ENCODE measurements at places on chromosomes 6 and 20.

- no peak overlapping the region for H3K4me3 ChIP-seq
- H3K27me3 ChIP-seq, result no peaks in the 10 kb centered on the region
- H3K4me1 ChIP-seq, result peaks cover 2% of the 10 kb centered on the region
- no peak for DNase-seq
- no peak overlapping the region for H3K27ac ChIP-seq
Observed at GRCh38 chr20:17872959-17873358, 95.6 kb downstream of the SNX5 start.

DNA sequence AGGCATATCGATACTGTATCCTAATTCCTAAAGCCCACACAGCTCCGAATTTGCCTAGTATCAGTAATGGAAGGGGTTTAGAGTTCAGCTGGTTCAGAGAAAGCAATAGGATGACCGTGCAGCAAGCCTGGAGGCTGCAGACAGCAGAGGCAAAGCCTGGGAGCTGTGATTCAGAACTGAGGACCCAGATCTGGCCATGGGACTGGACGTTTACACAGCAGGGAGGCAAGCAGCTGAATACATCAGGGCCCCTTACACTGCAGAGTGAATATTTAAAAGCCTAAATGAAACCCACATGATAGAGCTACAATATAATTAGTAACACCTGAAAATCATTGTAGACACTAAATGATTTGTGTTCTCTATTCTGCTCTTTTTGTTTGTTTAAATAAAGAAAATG is 38.0 kb downstream of the ELOVL2 start:
- H3K36me3 ChIP-seq, result no peaks in the 10 kb centered on the region
- H3K27me3 ChIP-seq, result no peaks in the 10 kb centered on the region
- no peaks in the 10 kb centered on the region for H3K4me1 ChIP-seq
- no peak for DNase-seq

GRCh38 chr6:89284081-89284480 is 31.0 kb downstream of the GABRR2 start:
- H3K27me3 ChIP-seq, result no peaks in the 10 kb centered on the region
- no peaks in the 10 kb centered on the region for H3K36me3 ChIP-seq
- H3K4me1 ChIP-seq, result peaks cover 8% of the 10 kb centered on the region
- H3K27ac ChIP-seq, result no peak overlapping the region
- DNase-seq, result no peak

DNA sequence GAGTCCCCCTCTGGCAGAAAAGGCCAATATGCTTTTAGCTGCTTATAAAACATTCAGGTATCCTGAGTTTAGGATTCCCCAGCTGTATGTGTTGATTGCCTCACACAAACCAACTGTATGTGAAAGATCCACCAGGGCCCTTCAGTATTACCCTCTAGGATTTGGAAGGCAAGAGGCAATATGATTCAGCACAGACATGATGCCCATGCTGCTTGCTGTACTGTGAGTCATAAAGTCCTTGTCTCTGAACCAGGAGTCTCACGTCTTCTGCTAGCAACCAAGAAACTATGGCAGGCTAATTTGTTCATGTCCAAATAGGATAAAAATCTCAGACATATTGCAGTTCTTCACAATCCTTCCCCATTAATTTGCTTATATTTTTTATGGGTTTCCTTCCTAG is 789.2 kb upstream of the SLC35B3 start:
- no peaks in the 10 kb centered on the region for H3K36me3 ChIP-seq
- no peaks in the 10 kb centered on the region for H3K27me3 ChIP-seq
- no peak overlapping the region for H3K27ac ChIP-seq
- no peak for DNase-seq

GRCh38 chr6:4274382-4275082 is 139.2 kb upstream of the ECI2 start:
- no peaks in the 10 kb centered on the region for H3K27me3 ChIP-seq
- DNase-seq, result no peak
- peaks cover 2% of the 10 kb centered on the region for H3K4me1 ChIP-seq
- no peak overlapping the region for H3K27ac ChIP-seq

DNA sequence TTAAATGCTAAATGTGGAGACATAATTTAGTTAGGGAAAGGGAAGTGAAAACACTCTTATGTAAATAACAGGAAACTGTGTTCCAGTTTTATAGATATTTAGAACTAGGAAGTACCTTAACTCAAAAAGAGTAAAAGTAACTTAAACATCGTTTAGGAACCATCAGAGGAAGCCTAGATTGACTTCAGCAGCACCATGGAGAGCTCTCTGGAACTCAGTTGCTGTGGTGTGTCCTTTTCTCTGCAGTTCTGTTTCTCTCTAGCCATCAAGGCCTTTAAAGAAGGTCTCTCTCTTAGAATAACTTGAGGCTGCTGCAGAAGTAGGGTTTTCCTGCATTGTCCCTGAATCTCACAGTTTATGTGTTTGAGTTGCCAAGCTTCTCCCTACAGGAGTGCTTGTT is 26.9 kb downstream of the CLVS2 start:
- no peak overlapping the region for H3K4me3 ChIP-seq
- H3K36me3 ChIP-seq, result no peaks in the 10 kb centered on the region
- H3K27me3 ChIP-seq, result no peaks in the 10 kb centered on the region

DNA sequence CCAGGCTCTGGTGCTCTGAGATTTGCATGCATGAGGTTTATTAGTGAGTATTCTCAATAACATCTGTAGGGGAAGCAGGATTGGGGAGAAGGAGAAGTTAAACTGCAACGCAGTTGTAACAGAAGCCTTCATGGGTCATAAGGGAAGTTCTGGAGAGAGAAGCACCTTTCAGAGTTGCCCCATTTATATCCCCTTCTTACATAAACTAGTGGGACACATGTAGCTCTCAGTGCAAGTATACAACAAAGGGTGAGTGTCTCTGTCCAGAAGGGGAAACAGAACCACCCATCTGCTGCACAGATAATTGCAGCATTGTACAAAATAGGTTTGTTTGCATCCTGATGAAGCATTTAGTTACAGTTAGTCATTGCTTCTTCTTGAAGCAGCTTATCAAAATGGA is 4.3 kb upstream of the ADGB start:
- peaks cover 3% of the 10 kb centered on the region for H3K4me1 ChIP-seq
- no peaks in the 10 kb centered on the region for H3K27me3 ChIP-seq
- H3K27ac ChIP-seq, result no peak overlapping the region
- no peak overlapping the region for H3K4me3 ChIP-seq

DNA sequence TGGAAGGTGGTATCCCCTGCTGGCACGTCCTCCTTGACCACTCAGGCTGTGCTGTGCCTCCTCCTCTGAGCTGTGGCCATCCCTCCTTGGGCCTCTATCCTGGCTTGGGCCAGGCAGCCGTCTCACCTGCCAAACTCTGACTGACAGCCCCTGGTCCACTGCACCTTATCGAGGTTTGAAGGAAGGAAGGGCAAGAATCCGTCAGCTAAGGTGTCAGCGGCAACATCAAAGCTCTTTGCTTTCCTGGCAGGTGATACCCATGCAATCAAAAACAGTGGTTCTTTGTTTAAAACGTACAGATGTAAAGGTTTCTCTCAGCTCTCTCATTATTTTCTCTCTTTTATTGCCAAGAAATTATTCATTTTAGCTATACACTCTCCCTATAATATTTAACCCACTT is 203.9 kb downstream of the TBXT start:
- H3K27ac ChIP-seq, result no peak overlapping the region
- H3K4me1 ChIP-seq, result no peaks in the 10 kb centered on the region
- DNase-seq, result no peak
- no peaks in the 10 kb centered on the region for H3K27me3 ChIP-seq
- H3K4me3 ChIP-seq, result no peak overlapping the region

DNA sequence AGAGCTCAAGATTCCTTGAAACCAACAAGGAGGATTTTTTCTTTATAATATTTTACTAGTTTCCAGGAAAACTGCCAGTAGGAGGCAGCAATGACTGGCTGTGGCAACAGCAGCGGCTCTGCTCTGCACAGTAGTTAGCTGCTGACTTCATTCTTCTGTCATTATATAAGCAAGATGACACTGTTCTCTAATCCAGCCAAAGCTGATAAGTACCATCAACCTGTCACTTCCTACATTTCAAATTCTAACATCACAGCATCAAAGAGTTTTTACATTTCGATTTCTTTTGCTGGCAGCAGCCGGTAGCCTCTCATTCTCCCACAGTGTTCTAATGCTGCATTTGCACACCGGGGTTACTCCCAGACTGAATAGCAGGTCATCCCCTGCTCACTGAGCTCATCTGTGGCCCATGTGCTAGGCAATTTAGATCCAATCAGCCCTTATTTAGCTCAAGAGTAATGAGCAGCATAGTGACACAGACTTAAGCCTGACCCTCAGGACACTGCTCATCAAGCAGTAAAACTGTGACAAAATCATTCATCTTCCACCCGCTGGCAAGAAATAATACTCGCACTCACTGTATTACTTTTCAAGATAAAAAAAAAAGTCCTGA is 67.8 kb downstream of the MMS22L start:
- H3K36me3 ChIP-seq, result no peaks in the 10 kb centered on the region
- no peak overlapping the region for H3K4me3 ChIP-seq
- no peaks in the 10 kb centered on the region for H3K27me3 ChIP-seq
- peak; percentile 49 for DNase-seq
- peak overlapping the region; percentile 64 for H3K27ac ChIP-seq

DNA sequence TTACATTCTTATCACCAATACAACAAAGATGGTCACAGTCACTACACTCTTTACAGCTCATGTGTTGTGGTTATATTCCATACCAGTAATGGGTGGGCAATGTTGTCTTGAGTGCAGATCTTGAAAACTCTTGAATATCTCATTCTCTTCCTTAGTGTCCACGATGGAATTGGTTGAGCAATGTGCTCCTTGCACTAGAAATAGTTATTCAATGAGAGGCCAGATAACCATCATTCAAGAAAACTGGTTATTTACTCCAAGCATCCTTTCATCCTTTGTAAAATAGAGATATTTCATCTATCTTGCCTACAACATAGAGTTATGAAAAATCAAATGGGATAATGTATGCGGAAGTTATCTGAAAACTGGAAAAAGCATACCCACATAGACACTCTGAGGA is 215.9 kb downstream of the ARHGAP18 start:
- peaks cover 7% of the 10 kb centered on the region for H3K4me1 ChIP-seq
- no peak overlapping the region for H3K27ac ChIP-seq
- H3K27me3 ChIP-seq, result no peaks in the 10 kb centered on the region
- no peaks in the 10 kb centered on the region for H3K36me3 ChIP-seq
- H3K4me3 ChIP-seq, result no peak overlapping the region
- DNase-seq, result no peak

DNA sequence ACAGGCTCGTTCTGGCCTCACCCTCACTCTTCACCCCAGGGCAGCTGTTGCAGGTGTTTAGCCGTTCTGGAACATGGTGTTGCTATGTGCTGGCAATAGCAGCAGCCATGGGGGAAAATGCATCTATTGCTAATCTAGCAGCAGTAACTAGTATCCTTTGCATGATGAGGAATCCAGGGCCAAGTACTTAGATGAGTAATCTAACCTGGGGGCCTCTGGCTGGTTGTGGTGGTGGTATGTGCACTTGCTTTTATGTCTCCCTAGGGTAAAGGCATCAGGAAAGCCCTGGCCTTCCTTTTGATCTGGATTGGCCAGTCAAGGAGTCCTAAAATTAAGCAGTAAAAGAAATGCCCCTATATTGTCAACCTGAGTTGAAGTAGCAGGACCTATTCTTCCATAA is 594.5 kb upstream of the MAP3K7 start:
- H3K4me1 ChIP-seq, result no peaks in the 10 kb centered on the region
- H3K4me3 ChIP-seq, result no peak overlapping the region
- no peaks in the 10 kb centered on the region for H3K27me3 ChIP-seq
- DNase-seq, result no peak
- H3K36me3 ChIP-seq, result no peaks in the 10 kb centered on the region

DNA sequence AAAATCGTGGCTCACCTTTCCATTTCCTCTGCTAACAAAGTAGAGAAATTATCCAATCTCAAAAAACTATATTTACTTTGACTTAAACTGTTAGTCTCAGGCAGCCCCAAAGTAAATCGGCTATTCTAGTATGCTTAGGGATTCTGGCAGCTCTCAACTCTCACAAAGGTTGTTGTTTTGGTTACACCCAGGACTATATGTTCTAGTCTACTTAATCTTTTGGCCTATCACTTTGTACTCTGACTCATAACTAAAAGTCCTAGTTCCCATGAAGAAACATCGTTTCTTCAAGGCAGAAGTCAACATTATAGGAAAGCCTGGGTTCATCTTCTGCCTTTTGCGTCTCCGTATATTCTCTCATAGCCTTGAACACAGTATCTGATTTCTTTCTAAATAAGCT is 42.3 kb downstream of the MYLK4 start:
- H3K27ac ChIP-seq, result no peak overlapping the region
- no peaks in the 10 kb centered on the region for H3K4me1 ChIP-seq
- peaks cover 3% of the 10 kb centered on the region for H3K27me3 ChIP-seq
- H3K4me3 ChIP-seq, result no peak overlapping the region
- no peak for DNase-seq

GRCh38 chr20:37969949-37970855 is 63.1 kb downstream of the TTI1 start:
- peaks cover 3% of the 10 kb centered on the region for H3K27me3 ChIP-seq
- H3K27ac ChIP-seq, result no peak overlapping the region
- H3K4me3 ChIP-seq, result no peak overlapping the region

DNA sequence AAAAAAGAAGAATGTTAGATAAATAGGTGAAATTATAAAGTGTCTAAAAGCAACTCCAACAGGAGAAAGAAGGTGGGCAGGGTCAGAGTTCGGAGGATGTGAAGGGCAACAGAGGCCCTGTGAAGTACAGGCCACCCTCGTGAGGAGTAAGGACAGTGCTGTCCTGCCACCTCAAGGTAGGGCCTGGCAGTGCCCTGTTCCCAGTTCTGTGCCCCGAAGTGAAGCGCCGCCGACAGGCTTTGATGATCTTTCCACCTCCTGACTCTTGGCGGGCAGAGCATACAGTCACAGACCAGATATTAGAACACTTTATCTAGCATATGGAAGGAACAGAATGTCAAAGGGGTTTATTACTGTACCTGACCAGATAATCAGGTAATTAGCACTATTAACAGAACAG is 75.8 kb downstream of the GJA10 start:
- peaks cover 2% of the 10 kb centered on the region for H3K4me1 ChIP-seq
- H3K27me3 ChIP-seq, result no peaks in the 10 kb centered on the region
- no peak for DNase-seq
- no peaks in the 10 kb centered on the region for H3K36me3 ChIP-seq

- H3K4me3 ChIP-seq, result no peak overlapping the region
- no peaks in the 10 kb centered on the region for H3K36me3 ChIP-seq
- H3K27me3 ChIP-seq, result no peaks in the 10 kb centered on the region
- DNase-seq, result no peak
- no peak overlapping the region for H3K27ac ChIP-seq
Observed at GRCh38 chr6:4164117-4164442, 28.7 kb upstream of the ECI2 start.

- H3K27ac ChIP-seq, result no peak overlapping the region
- no peak for DNase-seq
- no peak overlapping the region for H3K4me3 ChIP-seq
- H3K4me1 ChIP-seq, result peaks cover 5% of the 10 kb centered on the region
- H3K27me3 ChIP-seq, result no peaks in the 10 kb centered on the region
Observed at GRCh38 chr20:53903652-53903987, 166.8 kb downstream of the BCAS1 start.

DNA sequence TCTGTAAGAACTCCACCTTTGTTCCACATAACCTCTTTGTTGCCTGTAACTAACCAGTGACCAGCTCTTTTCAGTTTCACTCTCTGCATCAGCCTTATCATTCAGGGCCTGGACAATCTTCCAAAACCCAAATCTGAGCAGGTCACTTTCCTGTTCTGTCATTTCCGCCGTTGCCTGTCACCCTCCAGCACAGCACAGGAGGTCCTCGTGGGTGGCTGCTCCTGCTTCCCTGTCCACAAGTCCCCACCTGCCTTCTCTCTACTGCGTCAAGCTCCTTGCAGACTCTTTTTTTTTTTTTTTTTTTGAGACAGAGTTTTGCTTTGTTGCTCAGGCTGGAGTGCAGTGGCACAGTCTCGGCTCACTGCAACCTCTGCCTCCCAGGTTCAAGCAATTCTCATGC is 73.9 kb downstream of the MTHFD1L start:
- H3K4me3 ChIP-seq, result no peak overlapping the region
- peaks cover 14% of the 10 kb centered on the region for H3K36me3 ChIP-seq
- H3K4me1 ChIP-seq, result no peaks in the 10 kb centered on the region
- no peaks in the 10 kb centered on the region for H3K27me3 ChIP-seq
- DNase-seq, result no peak
